ENCODE measurements at places on chromosomes 5 and 9.
A peak's percentile ranks its signal among the peaks of the same experiment; 100 is the strongest.

DNA sequence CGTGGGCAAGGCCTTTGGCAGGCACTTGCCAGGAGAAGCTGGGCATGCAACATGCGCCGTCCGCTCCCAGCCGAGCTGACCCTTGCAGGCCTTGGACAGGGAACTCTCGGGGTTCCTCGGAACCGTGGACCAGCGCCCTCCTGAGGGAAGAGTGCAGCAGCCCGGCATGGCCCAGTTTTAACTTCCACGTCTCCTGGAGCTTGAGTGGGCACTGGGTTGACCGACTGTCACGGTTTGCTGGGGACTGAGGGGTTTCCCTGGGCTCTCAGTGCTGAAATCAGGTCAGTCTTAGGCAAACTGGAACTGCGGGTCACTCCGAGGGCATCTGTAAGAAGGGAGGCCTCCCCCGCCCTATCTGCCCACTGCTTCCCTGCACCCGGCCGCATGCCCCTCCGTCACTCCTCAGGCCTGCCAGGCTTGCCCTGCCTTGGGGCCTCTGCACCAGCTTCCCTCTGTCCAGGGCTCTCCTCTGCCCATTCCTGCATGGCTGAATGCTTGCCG lies 87.0 kb upstream of the PHYKPL start:
- peak; percentile 70 for DNase-seq

GRCh38 chr5:135565725-135566421 lies 12.9 kb downstream of the CXCL14 start:
- DNase-seq: peak; percentile 83

DNA sequence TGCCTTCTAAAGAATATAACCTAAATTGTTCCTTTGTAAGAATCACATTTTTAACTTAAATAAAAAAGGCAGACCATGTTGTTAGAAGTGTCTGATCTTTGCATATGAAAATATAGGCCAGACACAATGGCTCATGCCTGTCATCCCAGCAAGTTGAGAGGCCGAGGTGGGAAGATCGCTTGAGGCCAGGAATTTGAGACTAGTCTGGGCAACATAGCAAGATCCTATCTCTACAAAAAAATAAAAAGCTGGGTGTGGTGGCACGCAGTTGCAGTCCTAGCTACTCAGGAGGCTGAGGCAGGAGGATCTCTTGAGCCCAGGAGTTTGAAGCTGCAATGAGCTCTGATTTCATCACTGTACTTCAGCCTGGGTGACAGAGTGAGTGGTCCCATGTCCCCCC lies 37.3 kb downstream of the TRIO start:
- no peak for DNase-seq

- DNase-seq: no peak
These were observed 455.1 kb downstream of the EFNA5 start for GRCh38 chr5:107215611-107216010.

DNA sequence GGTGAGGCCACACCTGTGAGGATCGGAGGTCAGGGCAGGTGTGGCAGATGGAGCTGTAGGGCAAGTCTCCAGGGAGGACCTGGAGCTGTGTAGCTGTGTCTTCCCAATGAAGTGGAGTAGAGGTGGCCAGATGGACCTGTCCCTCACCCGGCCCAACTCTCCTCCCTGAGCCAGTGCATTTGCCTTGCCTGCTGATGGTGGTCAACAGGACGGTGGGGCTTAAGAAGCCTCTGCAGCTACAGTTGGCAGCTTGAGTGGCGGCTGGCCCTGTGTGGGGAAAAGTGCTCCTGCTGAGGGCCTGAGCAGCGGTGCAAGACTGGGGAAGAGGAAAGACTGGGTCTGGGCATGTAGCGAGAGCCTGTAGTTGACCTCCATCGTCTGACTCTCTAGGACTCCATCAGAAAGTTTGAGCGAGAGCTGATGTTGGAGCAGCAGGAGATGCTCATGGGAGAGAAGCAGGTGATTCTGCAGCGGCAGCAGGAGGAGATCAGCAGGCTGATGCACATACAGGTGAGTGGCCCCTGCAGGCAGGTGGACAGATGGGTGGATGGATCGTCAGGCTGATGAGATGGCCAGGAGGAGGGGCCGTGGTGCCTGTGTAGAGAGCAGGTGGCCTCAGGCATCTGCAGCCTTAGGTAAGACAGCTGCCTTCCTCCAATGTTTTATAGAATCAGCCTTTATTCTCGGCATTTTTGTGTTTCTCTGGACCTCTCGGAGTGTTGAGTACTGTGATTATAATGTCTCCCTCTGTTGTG lies 24.9 kb downstream of the PITX1 start:
- DNase-seq: no peak

DNA sequence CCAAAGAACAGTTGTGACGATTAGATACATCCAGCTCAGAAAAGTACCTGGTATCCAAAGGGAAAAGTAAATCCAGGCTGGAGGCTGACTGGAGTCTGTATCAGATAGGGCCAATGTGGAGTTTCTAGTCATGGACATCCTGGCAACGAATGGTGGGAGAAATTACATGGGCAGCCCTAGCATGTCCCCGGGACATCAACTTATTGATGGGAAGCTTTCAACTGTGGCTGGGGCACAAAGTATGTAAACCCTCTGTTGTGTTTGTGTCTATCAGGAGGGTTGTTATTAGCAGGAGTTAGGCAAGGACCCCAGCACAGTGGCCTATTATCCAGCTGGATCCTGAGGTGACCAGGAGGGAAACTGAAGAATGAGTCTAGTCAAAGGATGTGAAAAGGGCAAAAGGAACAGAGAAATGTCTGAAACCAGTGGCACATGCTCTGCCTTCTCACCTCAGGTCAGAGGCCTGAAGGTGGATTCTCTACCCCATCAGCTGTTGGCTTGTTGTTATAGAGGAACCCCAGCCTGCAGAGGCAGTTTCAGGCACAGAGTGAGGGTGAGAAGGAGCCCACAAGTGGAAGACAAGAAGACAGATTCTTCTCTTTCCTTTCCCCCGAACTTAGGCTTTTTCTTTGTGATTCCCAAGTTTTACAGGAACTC lies 19.9 kb downstream of the IFNW1 start:
- DNase-seq: no peak

DNA sequence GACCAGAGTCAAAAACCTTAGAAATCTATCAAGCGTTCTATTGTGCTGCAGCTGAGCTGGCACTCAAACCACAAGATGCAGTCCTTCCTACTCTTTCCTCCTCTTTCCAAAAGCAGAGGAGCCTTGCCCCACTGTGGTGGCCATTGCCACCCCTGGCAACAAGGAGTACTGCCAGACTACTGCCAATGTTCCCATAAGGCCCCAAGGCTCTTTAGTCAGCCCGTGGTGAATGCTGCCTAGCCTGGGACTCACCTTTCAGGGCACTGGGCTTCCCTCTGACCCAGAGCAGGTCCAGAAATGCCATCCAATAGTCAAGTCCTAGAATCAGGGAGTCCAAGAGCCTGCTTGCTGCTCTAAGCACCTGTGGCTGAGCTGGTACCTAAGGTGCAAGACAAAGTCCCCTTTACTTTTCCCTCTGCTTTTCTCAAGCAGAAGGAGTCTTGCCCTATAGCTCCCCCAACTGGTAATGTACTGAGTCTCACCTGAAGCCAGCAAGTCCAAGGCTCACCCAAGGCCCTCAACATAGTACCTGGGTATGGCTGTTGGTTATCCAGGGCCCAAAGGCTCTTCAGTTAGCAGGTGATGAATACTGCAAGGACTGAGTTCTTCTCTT lies 219.4 kb downstream of the ATPSCKMT start:
- DNase-seq: no peak

DNA sequence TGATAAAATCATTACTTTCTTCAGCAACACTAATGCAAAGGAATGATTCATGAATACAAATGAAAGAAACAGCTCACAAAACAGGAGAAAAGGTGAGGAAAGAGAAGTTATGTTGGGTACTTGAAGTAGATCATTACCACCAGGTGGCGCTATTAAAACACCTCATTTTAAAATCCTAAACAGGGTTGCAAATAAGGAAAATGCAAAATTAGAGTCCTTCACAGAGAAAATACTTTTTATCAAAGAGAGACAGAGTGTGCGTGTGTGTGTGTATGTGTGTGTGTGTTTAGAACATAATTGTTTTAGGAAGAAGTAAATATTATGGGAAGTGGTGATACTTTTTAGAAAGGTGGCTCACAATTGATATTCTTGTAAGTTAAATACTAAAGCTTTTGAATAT lies 49.5 kb upstream of the CD180 start:
- DNase-seq: no peak

- DNase-seq: no peak
These were observed 127.1 kb downstream of the MYO10 start for GRCh38 chr5:16809010-16809394.

DNA sequence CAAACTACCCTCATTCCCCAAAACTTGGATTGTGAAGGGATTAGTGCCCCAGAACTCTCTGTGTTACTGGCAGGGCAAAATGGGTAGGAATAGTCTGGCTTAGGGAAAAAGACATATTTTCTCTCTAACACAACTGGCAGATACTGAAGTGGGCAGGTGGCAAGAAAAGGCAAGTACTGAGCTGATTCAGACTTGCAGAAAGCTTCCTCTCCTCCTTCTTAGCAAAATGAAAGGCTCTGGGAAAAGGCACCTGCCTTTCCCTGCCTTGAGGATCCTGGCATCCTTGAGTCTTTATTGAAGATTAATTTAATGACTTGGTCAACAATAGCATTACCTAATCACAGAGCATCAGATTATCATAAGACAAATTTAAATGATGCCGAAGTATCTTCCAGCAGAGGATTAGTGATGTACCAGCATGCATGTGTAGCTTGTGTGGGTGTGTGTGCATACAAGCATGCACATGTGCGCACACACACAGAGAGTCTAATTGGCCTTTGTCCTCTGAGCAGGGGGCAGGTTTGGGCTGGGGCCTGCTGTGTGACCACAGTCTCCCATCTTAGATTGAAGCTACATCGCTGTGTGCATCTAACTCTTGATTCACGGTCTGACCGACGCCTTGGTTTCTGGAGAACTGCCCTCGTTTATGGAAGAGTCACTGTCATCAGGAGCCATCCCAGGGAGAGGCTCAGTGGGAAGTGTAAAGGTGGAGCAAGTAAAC lies 294.8 kb downstream of the AOPEP start:
- no peak for DNase-seq

GRCh38 chr9:126827227-126827626 lies 22.4 kb downstream of the ZBTB43 start:
- DNase-seq: no peak

- no peak for DNase-seq
These were observed 217.2 kb downstream of the RFX3 start for GRCh38 chr9:3308609-3309008.

DNA sequence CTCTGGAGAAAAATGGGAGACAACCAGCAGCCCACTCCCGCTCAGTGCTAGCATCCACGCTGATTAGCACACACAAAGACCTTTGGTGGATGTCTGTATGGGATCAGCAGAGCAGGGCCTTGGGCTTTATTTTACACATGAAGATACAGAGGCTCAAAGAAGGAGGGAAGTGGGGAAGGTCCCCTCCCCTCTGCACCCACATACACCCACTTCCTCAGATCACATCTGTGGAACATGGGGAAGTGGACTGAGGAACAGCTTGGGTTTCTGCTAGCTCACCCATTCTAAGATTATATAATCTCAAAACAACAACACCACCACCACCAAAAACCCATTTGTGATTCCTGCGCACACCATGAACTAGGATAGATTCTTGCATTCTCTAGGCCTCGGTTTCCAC lies 14.0 kb downstream of the GGTA1 start:
- no peak for DNase-seq

- DNase-seq: no peak
These were observed 6.6 kb downstream of the FBP1 start for GRCh38 chr9:94632737-94633136.

DNA sequence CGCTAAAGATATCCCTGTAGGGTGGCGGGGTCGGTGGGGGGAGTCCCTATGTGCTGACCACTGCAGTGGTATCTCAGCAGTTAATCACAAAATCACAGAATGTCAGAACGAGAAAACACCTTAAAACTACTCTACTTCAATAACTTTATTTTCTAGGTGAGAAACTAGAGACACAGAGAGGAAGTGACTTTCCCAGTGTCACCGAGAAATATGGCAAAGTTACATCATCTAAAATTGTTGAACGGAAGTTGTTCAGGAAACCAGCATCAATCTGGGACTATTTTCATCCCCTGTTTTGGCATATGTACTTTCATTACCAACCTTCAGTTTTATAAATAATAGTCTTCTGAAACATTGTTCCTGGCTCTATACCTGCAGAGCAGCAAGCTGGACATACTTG lies 384.0 kb downstream of the SPOCK1 start:
- no peak for DNase-seq

DNA sequence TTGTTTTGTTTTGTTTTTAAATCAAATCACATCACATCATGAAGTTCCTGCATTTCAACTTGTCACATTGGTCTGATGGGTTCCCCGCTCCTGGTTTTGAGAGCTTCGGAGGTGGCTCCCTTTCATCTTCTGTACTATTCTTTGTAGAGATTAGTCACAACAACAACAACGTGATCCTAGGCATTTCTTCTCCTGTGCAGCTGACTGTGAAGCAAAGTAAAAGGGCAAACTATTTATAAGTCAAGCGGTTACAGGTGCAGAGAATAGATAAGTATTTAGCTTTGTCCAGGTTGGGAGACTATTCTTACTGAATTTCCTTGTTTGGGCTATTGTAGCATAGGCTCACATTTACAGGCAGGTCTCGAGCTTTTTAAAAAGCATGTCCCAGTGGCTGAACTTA lies 197.7 kb upstream of the CDKN2B start:
- no peak for DNase-seq

- no peak for DNase-seq
These were observed 289.7 kb upstream of the SEMA6A start for GRCh38 chr5:116864157-116864837.

GRCh38 chr5:169374761-169375160 lies 73.8 kb upstream of the SLIT3 start:
- no peak for DNase-seq

GRCh38 chr5:94469894-94470329 lies 148.5 kb downstream of the KIAA0825 start:
- no peak for DNase-seq

GRCh38 chr9:99850736-99851499 lies 29.2 kb downstream of the NR4A3 start:
- DNase-seq: no peak

- DNase-seq: no peak
These were observed 1245.5 kb upstream of the DMAC1 start for GRCh38 chr9:9045072-9045471.

DNA sequence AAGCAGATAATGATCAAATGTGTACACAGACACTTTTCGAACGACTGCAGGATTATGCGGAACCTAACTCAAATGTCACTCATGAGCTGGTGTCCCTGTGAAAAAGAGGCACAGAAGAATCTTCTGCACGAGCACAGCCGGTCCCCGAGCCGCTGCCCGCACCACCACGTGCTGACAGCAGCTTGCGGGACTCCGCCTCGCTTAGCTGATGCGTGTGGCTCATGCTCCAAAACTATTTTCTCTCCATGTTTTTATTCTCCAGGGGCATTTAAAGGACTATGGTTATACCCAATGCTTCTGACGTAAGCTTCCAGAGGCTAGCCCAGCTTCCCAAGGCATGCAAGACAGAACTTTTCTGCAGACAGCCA lies 9.5 kb downstream of the SEC16A start:
- DNase-seq: no peak
